ENCODE measurements at places on chromosomes 13 and 19.

- DNase-seq, result no peak
Measured at GRCh38 chr19:4580961-4581665, 21.6 kb upstream of the SEMA6B start.

DNA sequence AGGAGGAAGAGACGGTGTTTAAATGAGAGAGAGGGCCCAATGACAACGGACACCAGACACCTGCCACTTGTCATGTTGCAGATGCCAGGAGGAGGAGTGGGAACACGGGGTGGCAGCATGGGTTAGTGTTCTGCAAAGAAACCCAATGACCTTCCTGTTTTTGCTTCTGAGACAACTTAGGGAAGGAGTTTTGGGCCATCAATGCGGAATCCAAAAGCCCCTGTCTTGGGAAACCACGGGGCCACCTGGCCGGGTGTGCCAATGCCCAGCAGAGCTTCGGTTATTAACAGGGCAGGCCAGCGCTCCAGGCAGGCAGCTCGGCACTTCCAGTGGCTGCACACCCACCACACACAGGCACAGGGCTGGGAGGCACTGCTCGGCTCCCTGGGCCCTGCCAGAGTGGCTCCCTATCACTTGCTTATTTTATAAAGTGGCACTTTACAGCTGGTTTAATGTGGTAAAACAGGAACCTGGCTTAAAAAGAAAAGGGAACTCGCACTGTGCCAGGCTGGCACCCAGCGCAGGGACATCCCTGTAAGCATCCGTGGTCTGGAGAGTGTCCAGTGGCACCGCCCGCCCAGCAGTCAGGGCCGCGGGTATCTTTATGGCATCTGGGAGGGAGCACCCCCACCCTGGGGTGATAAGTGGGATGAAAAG lies 19.1 kb downstream of the ELL start:
- peak; percentile 69 for DNase-seq

DNA sequence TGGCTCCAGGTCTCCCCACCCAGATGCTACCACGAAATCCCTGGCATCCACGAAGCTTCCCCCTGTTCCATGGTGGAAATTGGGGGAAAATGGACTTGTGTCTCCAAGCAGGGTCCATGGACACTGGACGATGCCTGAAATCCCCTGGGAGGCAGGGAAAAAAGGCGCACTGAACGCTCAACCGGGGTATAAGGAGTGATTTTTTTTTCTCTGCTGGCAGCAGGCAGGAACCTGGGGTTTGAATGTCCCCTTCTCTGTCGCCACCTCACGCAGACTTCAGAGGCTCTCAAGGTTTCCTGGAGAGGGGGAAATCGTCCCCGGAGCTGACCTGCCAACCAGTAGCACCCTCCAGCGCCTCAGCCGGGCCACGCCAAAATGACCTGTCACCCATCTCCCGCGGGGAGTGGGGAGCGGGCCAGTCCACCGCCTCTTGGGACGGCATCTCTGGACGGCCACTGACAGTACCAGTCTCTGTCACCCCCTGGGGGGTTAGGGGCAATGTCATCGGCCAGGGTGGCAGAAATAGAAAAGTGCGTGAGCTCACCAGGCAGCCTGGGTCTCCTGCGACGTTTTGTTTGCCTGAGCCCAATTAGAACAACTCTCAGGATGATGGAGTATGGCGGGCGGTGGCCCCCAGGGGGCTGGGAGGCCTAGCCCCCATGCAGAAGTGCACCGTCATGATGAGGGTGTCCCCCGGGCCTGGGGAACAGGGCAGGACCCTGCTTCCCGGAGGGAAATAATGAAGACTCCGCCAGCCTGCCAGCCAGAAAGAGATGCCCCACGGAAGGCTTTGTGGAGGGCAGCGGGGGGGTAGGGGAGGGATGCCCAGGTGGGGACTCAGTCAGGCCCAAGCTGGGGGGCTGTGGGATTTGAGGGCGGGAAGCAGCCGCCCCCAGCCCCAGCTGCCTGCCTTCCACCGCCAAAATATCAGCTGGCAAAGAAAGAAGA lies 2.6 kb downstream of the PTPRS start:
- no peak for DNase-seq

DNA sequence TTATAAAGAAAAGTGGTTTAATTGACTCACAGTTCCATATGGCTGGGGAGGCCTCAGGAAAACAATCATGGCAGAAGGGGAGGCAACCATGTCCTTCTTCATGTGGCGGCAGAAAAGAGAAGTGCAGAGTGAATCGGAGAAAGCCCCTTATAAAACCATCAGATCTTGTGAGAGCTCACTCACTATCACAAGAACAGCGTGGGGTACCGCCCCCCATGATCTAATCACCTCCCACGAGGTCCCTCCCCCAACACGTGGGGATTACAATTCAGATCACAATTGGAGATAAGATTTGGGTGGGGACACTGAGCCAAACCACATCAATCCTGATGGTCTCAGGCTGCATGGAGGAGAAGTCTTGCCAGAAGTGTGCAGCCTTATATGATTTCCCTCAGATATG lies 26.0 kb downstream of the TM9SF2 start:
- peak; percentile 21 for DNase-seq

DNA sequence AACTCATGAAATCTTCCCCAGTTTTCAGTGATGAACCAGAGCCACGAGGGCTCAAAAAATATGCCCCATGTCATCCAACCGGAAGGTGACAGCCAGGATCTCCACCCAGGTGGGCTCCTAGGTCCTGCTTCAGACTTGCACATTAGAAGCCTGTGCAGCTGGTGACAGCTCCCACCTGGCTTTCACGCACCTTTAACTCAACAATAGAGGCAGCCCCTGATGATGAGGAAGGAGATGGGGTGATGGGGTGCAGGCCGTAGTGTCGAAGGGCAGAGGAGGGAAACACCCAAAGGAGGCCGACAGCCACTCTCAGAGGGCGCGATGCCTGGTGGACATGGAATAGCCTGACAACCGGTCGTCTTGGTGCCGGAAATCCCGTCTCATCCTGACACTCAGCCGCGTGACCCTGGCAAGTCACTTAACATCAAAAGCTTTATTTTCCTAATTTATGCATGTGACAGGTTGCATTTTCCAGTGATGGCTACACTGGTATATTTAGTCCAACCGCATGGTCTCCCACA lies 118.0 kb downstream of the SOX1 start:
- DNase-seq, result no peak

- peak; percentile 71 for DNase-seq
Measured at GRCh38 chr19:36604656-36605100, 435 bp upstream of the ZNF382 start.

DNA sequence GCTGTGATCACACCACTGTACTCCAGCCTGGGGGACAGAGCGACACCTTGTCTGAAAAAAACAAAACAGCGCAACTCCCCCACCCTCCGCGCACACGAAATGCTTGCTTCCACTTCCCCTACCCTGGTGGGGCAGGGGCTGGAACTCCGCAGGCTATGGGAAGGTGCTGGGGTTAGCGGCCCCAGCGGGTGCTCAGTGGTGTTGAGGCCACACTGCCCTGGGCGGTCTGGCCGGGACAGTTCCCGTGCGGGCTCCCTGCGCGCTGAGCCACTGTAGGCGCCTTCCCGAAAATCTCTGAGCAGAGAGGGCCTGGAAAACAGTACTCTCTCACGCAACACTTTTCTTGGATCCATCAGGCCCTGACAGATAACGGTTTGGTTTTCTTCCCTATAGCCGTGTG lies 1.1 kb upstream of the WTIP start:
- no peak for DNase-seq

DNA sequence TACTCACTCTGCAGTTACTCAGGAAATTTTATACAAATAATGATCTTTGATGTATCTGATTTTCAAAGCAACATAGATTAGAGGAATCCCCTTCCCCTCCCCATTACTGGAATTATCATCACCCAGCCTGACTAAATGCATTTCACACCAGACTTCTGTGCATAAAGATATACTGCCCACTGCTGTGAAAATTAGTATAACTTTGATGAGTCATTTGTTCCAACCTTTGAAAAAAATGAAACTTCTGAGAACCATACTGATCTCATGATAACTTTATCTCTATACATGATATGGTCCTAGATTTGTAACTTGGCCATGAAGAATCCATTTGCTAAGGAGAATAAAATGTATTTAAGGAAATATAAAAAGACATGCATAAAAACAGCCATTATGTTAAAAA lies 63.9 kb downstream of the GPC6 start:
- no peak for DNase-seq

DNA sequence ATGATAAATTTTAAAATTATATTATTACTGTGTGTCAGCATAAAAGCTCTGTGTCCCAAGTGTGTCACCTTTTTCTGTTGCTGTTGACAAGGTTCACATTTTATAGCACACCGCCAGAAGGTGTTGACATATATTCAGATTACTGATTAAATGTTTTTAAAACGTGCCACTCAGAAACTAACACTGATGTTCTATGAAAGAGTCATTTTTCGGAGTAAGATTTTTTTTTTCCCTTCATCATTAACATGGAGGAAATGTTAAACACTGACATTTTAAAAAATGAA lies 197.5 kb downstream of the TM9SF2 start:
- DNase-seq, result no peak

GRCh38 chr13:40158218-40158617 lies 502.8 kb downstream of the COG6 start:
- DNase-seq, result no peak
